ENCODE measurements at places on chromosomes 5 and 9.

- no peak for DNase-seq
Measured at GRCh38 chr5:104942735-104943134, 1380.1 kb upstream of the NUDT12 start.

GRCh38 chr5:53201746-53202145, 92.2 kb upstream of the MOCS2 start:
- DNase-seq: no peak

DNA sequence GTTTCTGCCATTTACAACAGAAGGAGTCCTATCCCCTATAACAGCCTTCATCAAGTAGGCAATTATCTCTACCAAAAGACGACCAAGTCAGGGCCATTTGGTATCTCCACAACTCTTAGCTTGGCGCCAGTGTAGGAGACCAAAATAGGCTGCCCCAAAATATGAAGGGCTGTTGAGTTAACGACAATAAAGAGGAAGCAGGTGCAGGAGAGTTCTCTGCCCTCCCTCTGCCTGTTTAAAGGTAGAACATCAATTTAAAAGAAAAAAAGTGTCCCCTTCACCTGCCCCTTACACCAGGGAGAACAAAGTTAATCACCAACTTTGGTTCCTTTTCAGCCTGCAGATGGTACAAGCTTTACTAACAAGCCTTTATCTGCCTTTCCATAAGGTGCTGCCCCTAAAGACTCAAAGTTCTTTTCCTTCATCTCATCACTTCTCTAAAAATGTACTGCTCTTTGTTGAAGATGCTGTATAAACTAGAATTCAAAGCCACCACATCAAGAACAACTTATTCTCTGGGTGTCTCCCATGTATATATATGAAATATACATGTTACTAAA, 33.3 kb downstream of the PPP1R2B start:
- DNase-seq: no peak

- DNase-seq: no peak
Measured at GRCh38 chr5:149423049-149423793, 44.1 kb upstream of the IL17B start.

GRCh38 chr5:72171667-72172066, 64.4 kb downstream of the MAP1B start:
- DNase-seq: no peak

DNA sequence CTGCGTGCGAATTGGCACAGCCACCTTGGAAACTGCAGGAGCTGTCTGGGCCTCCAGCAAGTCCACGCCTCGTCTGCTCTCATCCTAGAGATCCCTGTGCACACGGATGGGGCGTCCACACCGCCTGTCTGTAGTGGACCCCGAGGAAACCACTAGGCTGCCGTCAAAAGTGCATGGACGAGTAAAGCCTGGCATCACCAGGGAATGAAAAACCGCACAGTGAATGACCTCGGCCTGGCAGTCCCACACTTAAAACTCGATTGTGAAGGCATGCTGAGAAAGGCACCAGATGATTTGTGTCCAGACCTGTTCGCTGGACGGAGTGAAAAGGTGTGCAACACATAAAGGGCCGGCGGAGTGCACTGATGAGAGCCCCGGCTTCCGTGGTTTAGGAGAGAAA, 50.8 kb downstream of the MRPL36 start:
- DNase-seq: peak; percentile 24

GRCh38 chr9:129889941-129890717, 54.9 kb downstream of the USP20 start:
- DNase-seq: no peak

DNA sequence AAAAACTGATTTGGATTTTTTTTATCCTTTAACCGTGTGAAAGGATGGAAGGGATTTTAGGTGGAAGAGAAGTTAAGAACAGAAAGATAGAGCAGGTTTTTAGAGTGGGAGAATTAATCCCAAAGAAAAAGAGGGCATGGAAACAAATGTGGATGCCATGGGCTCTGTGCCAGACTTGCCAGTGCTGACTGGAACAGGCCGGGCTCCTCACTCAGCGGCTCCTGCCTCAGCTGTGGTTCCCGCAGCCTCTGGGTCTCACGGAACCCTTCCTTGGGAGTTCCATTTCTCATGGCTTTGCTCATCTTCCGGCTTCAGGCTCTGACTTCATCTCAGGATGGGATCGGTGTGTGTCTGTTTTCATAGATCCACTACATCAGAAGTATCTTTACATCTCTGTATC, 30.4 kb upstream of the SLC2A8 start:
- DNase-seq: peak; percentile 62

DNA sequence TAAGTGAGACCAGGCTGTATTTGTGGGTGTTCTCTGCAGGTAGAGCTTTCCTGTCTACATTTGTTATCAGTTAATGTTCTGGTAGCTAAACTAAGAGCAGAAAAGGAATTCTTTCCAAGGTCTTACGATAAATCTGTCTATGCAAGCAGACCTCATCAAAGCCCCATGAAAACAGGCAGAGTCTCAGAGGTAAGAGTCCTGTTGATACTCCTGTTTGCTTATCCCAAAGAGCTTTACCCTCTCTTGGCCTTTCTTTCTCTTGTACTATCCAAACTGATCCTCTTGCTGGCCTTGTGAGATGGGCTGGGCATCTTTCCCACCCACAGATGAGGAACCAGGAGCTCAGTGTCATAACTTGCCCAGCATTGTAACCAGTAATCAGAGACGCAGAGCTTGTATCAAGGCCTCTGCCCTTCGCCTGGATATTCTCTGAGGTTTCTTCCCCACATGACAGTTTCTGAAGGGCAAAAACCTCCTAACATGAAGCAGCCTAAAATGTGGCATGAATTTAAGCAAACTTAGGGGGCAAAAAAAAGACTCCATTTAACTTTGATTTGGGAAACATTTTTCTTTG, 33.5 kb downstream of the PRKACG start:
- no peak for DNase-seq

DNA sequence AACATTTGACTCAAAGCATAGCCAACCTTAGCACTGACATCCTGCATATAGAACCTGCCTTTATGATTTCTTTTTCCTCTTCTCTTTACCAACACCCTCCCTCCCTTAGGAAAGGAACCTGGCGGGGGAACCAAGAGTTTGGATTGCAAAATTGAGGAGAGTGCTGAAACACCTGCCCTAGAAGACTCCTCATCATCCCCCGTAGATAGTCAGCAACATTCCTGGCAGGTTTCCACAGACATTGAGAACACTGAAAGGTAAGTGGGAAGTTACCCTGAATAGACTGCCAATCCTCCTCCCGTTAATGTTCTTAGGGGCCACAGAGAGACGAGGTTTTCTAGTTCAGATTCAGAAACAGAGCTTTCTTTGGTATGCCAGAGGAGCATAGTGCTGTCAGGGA, 88.8 kb downstream of the RGS7BP start:
- DNase-seq: no peak

GRCh38 chr5:177043114-177043513, 20.6 kb downstream of the ZNF346 start:
- DNase-seq: no peak

GRCh38 chr9:87581513-87581912, 83.8 kb downstream of the DAPK1 start:
- DNase-seq: no peak

DNA sequence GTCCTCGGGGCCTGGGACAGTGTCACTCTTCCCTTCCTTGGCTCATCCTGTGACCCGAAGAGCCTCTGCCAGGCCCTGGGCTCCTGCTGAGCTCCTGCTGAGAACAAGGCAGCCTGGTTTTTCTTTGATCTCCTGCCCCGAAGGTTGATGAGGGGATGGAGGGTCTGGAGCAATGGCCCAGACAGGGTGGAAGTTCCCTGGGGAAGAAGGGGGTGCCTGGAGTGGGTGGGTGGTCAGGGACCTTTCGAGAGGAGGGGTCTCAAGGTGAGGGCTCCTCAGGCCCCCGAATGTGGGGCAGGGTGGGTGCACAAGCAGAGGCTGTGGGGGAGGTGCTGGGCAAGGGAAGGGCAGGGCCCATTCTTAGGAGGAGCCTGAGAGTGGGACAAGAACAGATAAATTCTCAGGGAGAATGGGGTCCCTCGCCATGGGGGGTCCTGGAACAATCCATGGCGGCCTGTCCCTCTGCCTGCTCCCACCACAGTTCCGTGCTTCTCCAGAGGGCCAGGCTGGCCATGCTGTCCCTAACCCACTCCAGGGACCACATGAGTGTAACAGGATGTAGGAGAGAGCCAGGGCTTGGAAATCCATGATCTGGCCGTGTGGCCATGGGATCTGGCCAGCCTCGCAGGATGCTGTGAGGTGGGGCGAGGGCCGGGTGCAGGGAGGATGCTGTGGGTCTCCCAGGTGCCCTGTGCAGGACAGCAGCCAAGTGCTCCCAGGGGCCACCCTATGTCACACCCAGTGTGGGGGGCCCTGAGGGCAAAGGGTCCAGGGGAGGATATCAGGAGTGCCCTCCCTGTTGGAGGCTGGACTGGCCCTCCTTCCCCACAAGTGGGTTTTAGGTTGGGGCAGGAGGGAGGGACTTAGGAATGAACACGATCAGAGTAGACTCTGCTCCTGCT, 128.5 kb upstream of the LPCAT1 start:
- no peak for DNase-seq

GRCh38 chr9:84271921-84272556, 68.5 kb downstream of the SLC28A3 start:
- DNase-seq: no peak

DNA sequence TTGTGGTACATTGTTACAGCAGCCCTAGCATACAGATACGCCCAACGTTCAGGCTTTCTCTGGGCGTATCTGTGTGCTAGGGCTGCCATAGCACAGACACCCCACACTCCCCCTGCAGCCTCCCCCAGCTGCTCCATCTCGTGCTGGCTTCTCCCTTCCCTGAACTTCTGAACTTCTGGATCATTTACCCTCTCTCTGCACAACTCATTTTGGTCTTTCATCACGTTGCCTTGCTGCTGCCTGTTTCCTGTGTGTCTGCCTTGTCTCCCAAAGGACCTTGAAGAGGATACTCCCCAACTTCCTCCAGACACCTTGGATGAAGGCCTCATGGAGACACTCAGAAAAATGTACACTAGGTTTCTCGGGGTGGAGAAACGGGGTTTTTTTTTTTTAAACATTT, 37.3 kb downstream of the SLIT3 start:
- no peak for DNase-seq

DNA sequence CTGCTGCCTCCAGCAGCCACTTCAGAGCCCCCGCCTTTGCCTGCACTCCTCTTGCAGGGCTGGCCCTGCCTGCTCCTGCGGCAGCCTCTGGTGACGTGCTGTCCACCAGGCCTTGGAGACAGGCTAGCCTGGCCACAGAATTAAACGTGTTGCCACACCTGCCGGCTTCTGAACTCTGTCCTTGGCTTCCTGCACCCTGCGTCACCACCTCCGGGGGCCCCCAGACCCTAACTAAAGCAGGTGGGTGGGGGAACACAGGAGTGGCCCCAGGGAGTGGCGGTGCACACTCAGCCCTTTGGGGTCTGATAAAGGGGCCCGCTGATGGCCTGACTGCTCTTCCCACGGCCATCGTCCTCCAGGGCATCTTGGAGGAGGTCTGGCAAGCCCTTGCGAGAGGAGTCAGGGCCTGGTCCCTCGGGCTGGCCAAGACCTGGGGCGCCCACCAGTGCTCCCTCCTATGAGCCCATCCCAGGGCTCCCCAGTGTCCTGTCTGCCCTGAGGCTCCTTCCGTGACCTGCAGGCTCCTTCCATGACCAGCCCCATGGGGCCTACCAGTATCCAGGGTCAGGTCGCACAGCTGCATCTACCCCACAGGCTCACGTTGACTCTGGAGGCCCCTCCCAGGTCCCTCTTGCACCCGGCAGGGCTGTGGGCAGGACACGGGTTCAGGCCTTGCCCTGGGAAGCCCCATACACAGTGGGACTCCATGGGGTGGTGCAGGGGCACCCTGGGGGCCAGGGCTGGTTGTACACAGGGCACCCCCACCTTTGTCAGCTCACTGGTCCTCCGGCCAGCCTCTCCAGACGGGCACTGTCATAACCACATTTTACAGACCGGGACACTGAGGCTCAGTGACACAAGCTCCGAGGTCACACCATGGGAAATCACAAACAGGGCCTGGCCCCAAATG, 1.0 kb upstream of the MAMDC4 start:
- DNase-seq: no peak

GRCh38 chr5:101728933-101729332, 567.2 kb downstream of the SLCO4C1 start:
- DNase-seq: no peak

DNA sequence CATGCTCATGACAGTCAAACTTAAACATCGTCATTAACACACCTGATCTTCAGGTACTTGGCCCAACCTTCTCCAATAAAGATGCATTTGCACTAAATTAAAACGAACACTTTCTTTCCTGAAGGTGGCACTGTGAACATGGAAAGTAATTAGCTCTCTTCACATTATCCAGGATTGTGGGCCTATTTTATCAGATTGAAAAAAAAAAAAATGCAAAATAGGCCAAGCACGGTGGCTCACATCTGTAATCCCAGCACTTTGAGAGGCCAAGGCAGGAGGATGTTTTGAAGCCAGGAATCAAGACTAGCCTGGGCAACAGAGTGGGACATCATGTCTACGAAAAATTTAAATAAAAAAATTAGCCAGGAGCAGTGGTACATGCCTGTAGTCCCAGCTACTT, 14.4 kb upstream of the CDC20B start:
- no peak for DNase-seq

DNA sequence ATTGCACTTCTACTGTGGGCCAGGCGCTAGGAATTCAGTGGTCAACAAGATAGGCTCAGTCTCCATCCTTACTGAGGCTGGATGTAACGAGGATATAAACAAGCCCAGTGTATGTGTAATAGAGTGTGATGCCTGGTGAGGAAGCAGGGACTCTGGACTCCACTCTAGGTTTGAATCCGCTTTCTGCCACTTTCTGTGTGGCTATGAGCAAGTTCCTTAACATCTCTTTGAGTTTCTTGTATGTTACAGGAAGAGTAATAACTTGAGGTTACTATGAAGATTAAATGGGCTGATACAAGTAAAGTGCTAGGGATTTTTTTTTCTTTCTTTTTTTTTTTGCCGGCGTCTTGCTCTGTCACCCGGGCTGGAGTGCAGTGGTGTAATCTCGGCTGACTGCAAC, 12.4 kb downstream of the DOCK2 start:
- DNase-seq: no peak

DNA sequence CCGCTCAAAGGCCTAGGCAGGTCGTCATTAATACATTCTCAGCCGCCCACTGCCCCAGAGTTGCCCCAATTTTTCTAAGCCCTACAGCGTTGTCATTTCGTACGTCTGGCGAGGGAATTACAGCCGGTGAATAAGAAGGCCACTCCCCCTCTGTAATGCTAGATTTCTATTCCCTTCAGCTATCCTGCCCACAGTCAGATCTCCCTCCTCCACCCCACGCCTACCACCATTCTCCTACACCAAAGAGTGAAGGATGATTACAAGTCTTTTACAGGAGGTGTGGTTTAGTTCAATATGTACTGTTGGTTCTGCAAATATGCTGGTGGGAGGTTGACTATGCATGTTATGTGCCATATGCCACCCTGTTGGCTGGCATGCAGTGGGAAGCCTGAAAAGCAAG, 83.7 kb upstream of the SMIM15 start:
- DNase-seq: peak; percentile 49

Measured in dorsolateral prefrontal cortex (tissue), 122 donors.